ENCODE measurements at places on chromosomes 3 and 15.

- no peak for DNase-seq
Measured at GRCh38 chr3:70333080-70333479, 20.6 kb upstream of the MDFIC2 start.

GRCh38 chr15:22988811-22989210 is 8.6 kb upstream of the CYFIP1 start:
- DNase-seq = no peak

- DNase-seq = no peak
Measured at GRCh38 chr15:74302821-74303359, 64.6 kb downstream of the CYP11A1 start.

DNA sequence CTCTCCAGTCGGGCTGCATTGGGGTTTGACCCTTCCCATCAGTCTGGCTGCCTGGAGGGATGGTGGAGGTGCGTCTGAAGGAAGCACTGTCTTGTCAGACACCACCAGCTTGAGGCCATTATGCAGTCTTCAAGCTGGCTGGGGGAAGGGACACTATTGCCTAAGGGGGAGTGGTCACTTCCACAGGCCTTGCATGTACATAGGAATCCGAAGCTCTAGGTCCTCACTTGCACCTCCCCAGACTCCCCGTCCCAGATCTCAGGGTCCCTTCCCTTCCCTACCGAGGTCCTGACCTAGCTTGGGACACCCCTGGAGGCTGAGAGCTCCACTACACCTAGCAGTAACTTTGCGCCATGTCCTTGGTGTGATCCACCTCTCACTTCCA is 48.6 kb upstream of the KLF13 start:
- DNase-seq = peak; percentile 57

DNA sequence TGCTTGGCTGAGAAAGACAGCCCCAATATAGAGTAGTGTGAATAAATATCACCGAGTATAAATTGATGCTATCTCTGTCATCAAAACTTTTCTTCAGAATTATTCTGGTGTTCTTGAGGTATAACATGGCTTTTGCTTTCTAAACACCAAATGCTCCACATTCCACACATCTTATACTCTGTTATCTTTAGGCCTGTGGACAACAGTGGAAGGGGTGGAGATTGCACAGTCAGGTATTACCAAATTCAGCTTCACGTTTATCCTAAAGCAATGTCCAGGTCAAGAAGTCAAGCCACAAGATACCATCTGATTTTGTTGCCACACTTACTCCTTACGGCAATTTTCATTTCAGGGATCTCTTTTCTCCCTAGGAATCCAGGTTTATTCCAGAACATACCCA is 394.8 kb downstream of the SI start:
- DNase-seq = no peak

DNA sequence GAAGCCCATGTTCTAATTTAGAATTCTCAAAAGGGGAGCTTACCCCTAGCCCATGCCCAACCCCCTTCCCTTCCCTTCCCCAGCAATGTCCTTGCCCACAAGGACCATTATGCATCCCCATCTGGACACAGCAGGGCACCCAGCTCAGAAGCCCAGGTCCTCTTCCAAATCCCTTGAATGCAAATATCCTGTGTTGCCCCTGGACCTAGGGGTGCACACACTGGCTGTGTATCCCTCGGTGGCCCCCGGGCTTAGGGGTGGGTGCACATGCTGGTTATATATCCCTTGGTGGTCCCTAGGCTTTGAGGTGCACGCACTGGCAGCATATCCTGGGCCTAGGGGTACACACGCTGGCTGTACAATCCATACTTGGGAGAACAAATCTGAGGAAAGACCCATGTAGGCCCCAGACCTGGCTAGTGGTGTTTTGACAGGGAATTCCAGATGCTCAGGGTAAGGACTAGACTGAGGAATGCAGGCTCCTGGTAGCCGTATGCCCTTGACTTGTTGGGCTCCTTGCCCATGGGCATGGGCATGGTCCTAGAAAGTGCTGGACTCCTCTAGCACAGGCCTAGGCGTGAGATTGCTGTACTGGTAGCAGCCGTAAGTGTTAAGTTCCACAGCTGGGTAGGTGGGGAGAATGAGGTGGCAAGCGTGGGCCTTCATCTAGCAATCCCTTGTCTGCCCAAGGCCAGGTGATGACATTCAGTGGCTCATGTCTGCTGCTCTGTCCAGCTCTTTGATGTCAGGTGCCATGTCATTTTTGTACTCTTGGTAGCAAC is 222.4 kb downstream of the OPA1 start:
- no peak for DNase-seq

DNA sequence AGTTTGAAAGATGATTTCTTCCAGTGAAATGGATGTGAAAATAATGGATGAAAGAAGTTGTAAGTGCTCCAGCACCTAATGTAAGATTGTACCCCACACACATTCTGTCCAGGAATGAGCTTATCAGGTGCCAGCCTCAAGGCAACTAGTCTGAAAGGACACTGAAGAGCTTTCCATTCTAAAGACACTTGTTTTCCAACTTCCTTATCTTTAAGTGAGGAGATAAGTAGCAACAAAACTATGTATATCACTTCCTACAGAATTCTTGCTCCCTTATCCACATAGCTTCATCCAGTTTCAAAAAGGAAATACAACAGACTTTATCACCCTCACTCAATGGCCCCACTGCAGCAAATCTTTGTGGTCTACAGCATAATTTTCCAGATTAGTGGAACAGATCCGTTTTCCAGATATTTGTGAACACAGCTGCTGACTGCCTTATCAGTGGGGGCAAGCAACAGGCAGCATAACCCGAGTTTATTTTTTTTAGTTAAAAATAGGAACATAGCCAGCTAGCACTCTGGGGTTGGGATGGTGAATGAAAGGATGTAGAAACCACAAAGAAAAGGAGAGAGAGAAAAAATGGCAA is 60.6 kb downstream of the CD200R1L start:
- DNase-seq = no peak

DNA sequence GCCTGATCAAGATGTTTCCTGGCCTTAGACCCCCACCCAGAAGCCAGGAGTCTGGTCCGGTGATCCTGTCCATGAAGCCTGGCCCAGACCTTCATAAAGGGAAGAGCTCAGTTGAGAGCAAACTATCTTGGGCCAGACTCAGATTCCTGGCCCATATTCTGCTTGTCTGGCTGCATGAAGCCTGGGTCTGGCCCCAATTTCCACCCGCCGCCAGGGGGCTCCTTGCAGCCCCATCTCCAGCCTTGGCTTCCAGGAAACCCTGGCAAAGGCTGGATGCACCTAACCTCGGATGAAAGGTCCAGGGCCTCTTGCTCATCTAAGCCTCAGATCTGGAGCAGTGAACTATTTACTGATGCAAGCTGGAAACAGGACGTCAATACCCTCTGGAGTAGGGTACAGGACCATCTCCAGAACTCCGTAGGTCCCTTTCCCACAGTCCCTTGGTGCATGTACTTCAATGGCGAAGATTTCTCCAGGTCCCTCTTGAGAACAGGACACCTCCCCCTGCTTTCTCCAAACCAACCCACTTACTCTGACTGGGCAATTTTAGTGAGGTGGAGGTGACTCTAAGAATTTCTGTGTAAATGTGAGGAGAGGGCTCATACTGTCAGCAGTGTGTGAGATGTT is 5.6 kb downstream of the FOXL2 start:
- no peak for DNase-seq

DNA sequence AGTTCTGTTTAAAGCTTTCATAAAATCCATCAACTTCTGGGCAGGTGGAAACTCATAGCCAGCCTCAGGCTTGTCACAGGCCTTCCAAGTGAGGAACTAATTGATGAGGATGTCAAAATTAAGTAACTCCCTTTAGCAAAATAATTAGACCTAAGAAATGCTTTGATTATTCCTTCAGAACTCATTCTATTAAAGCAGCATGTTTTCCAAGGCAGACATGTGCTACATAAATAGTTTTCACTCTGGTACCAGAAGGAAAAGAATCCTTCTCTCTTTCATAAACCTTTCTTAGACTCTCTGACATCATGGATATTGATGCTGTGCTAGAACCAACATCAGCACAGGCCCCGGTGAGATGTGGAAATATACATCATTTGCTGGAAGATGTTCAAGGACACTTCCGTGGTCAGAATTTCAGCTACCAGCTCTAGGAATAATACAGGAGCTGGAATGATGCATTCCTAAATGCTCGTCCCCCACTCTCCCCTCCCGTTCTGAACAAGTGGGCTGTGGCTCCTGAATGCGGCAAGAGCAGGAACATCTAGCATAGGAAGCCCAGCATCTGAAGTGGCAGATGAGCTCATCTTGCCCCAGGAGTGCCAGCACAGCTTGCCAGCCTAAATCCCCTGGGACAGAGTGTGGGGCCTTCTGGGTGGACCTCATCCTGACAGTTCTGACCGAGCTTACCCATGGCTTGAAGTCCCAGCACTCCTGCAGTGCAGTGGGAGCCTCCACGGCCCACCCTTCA is 82.4 kb downstream of the WWTR1 start:
- no peak for DNase-seq

DNA sequence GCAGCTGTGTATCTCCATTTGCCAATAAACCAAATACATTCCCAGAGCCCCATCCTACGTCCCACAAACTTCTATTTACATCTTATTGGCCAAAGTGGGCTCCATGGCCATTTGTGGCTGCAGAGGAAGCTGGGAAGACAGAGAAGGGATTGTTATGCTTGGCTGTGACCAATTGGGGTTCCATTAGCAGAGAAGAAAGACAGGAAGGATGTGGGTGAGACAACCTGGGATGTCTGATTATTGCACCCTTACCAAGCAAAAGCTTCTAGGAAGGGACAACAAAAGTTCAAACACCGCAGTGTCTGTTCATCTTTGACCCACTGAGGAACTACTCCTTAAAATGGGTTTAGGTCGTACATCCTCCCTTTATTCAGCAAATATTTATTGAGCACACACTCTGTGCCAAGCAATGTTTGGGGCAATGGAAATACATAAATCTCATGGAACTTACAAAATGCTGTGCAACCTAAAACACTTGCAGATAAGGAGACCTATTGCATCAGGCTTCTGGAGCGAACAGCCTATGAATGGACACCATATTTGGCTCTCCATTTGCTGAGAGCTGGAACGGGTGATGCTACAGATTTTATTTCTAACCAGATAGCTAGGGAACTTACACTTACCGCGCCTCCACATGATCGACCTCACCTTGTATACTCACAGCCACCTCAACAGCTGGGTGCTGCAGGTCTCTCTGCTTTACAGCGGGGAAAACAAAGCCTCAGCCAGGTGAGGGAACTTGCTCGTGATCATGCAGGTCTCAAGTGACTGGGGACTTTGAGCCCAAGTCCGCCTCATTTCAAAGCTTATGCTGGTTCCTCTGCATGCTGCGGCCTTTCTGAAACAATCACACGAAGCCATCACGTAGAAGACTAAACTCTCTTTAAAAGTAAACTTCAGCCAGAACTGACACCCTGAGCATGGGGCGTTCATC is 21.4 kb upstream of the NR2E3 start:
- DNase-seq = no peak

DNA sequence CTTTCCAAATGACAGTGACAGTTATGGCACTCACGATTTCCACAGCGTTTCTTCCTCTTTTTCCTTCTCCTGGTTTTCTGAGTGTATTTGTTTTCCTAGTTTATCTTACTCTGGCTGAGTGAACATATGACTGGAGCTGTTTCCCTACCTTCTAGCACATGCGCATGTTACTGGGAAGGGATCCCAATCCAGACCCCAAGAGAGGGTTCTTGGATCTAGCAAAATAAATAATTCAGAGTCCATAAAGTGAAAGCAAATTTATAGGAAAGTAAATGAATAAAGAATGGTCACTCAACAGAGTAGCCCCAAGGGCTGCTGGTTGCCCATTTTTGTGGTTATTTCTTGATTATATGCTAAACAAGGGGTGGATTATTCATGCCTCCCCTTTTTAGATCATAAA is 23.8 kb downstream of the METTL6 start:
- DNase-seq = no peak

DNA sequence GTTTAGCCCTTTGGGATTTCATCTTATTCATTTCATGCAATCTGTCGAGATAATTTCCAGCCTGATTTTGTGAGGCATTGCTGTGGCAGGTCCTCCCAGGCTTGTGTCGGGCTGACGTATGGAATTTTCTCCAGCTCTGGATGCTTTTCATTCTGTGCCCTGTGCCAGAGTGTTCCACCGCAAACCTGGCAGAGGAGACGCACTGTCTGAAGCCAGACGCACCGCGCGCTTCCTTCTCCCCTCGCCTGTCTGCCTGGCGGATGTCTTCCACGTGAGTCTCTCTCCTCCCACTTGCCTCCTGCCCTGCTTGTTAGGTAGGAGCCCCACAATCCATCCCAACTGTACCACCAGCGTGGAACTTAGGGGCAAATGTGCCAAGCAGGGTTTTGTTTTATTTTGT is 20.1 kb upstream of the GLCE start:
- DNase-seq = no peak

DNA sequence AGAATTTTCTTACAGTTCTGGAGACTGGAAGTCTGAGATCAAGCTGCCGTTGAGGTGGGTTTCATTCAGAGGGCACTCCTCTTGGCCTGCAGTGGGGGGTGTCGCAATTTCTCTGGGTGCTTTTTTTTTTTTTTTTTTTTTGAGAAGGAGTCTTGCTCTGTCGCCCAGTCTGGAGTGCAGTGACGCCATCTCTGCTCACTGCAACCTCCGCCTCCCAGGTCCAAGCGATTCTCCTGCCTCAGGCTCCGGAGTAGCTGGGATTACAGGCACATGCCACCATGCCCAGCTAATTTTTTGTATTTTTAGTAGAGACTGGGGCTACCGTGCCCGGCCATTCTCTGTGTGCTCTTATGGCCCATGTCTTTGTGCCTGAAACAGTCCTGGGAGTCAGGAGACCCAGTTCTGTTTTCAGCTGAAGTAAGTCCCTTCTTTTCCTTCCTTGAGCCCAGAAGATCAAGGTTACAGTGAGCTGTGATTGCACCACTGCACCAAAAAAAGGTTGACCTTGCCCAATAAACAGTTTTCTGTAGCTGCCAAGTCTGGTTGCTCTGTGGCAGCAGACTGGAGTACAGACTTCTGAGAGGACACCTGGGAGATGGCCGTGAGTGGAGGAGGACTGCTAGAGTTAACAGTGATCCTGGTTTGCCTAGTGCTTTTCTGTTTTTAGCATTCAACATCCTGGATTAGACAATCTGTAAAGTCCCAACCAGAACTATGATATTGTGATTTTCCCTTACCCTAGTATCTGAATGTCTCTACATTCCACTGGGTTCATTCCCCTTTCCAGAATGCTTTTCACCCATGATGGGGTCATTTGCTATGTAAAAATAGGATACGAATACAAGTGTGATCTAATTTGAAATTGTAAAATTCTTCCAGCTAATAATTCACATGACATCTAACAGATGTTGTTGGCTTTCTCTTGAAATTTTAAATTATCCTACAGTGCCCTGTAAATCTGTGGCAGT is 76.6 kb upstream of the RNF7 start:
- DNase-seq = no peak

DNA sequence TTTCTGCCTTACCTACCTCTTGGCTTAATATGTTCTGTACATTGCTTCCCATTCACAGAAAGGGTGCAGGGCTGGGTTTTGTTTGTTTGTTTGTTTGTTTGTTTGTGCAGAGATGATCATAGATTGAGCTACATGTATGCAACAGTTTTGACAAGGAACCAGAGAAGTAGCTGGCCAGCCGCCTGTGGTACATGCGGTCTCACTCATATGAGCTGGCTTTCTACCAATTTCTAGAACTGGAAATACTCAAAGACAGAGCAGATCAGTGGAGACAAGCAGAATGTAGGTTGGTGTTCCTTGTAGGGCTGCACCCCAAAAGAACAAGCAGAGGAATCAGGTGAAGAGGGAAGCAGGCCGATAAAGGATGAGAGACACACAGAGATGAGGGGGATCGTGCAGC is 502.7 kb downstream of the SOX2 start:
- DNase-seq = no peak
